ENCODE measurements at places on chromosomes 6 and 20. TPM values are rescaled to one million over a fixed set of nuclear protein-coding genes. Genes with fewer than 3 reads are reported as not detected.

The CGAS gene
- 0.70 TPM for polyA plus RNA-seq

- H3K4me3 ChIP-seq = no peak overlapping the region
- H3K36me3 ChIP-seq = no peaks in the 10 kb centered on the region
- no peak for DNase-seq
- no peaks in the 10 kb centered on the region for H3K27me3 ChIP-seq
- no peaks in the 10 kb centered on the region for H3K4me1 ChIP-seq
- no peak overlapping the region for H3K27ac ChIP-seq
These were observed 34.7 kb upstream of the TIAM2 start for GRCh38 chr6:154960299-154960843.

The IL17F gene
- not detected for polyA plus RNA-seq

DNA sequence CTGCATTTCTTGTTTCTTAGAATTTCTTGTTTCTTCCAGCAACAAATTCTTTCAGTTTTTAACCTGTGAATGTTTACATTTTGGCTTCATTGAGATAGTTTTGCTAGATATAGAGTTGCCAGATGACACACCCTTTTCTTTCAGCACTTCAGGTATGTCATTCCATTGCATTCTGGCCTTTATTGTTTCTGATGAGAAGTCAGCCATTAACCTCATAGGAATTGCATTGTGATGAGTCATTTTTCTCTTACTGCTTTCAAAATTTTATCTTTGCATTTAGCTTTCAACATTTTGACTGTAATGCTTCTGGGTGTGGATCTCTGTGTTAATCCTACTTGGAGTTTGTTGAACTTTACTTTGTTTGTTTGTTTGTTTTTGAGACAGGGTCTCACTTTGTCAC is 440.3 kb upstream of the HS3ST5 start:
- H3K27me3 ChIP-seq = no peaks in the 10 kb centered on the region
- no peak overlapping the region for H3K27ac ChIP-seq
- H3K4me1 ChIP-seq = no peaks in the 10 kb centered on the region
- no peak overlapping the region for H3K4me3 ChIP-seq
- DNase-seq = no peak
- H3K36me3 ChIP-seq = no peaks in the 10 kb centered on the region

The NELFE gene
- polyA plus RNA-seq = 43.8 TPM

DNA sequence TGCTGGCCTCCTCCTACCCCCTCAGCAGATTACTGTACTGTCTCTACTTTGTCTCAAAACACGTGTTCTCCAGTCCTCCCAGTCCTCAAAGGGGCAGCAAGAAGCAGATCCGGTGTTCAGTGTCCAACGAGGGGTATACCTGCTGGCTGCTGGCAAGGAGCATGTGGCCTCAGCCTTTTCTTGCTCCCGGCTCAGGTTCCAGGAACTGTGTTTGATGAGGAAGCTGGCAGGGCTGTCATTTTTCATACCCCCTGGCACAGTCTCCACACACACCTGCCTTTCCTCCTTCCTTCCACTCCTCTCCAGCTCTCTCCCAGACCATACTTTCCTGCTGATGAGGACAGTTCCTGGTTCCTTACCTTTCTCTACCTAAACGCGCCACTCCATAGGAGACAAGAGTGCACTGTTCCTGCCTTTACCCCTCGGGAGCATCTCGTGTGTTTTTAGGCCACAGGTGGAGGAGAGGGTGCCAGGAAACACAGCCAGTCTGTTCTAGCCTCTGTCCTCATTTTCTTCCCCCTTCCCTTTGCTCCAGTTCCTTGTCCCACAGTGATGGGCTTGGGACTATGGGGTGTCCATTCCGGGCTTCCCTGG is 77.2 kb downstream of the SSR1 start:
- H3K27me3 ChIP-seq = no peaks in the 10 kb centered on the region
- H3K4me3 ChIP-seq = no peak overlapping the region
- peak overlapping the region; percentile 93 for H3K27ac ChIP-seq
- H3K4me1 ChIP-seq = peaks cover 52% of the 10 kb centered on the region
- peaks cover 16% of the 10 kb centered on the region for H3K36me3 ChIP-seq

Data from pancreas (tissue), 10 donors.